ENCODE measurements at places on chromosomes 1 and 21.

- no peak for DNase-seq
Observed at GRCh38 chr1:34547046-34547674, 207.7 kb upstream of the GJB5 start.

- DNase-seq = no peak
Observed at GRCh38 chr1:226763905-226764264, 24.8 kb upstream of the ITPKB start.

DNA sequence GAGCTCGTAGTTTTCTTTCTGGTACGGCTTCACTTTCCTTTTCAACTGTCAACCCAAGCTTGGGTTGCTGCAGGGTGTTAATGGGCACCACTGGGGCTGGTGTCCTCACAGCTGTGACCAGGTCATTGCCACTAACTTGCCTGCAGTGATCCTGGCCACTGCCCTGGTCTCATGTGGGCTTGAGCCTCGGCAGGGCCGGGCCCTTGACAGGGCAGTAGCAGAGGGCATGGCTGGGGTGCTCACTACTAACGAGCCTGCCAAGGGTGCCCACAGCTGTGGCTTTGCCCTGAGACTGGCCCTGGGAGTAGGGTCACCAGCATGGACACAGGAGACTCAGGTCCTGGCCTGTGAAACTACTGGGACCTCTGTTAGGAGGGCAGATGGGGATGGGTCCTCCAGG lies 31.5 kb upstream of the GNPAT start:
- no peak for DNase-seq

DNA sequence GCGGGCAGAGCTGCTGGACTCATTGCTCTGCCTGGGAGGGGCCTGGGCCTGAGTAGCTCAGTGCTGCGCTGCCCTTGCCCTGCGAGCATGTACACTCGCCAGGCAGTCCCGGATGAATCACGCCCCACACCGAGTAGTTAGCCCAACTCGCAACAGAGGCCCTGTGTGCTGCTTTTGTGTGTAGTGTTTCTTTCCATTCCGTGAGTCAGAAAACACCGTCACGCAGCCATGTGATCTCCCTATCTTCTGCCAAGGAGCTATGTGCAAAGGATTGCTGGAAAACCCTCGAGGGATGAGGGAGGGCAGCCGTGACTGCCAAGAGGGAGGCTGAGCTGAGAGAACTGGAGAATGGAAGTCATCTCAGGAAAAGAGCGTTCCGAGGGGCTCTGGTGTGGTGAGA lies 37.3 kb downstream of the NENF start:
- no peak for DNase-seq

- DNase-seq = no peak
Observed at GRCh38 chr1:163477276-163477830, 155.6 kb downstream of the NUF2 start.

Data from stimulated activated CD4-positive, alpha-beta T cell treated with anti-CD3 and anti-CD28 coated beads, Interleukin-2, amount 100 ng/mL, for 24 hours (primary cell).